ENCODE measurements at places on chromosomes 12 and 14.

- DNase-seq, result no peak
These were observed 59.5 kb upstream of the DUSP6 start for GRCh38 chr12:89411846-89412245.

DNA sequence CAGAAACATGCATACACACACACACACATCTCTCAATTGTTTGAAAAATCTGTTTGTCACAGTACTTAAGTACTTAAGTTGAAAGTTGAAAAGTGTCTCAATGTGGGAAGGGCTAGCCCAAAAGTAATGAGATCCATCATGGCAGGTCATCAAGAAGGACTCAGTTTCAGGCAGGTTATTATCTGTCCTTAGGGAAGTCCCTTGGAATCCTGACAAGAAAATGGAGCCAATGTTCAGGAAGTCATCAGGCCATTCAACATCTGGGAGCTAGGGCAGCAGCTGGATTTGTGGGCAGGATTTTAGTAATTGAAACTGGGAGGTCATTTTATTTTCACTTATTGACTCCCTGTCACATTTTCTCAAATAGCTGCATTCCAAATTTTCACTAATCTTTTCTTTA, 56.0 kb downstream of the MSRB3 start:
- peak; percentile 28 for DNase-seq

DNA sequence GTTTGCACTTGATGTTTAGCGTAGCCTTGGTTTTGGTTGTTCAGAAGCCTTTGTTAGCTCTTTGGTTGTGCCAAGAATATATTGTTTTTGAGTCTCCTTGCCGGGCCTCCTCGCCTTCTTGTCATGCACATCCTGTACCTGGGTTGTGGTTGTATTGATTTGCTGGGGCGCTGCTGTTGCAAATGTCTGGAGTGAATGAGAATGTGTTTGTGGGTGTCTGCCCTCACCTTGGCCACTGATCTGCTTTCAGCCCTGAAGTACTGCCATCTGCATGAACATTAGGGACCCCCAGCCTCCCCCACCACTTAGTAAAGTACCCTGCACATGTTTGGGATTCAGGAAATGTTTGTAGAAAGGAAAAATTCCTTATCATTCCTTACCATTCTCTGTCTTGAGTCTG, 16.5 kb downstream of the PRKCH start:
- no peak for DNase-seq

DNA sequence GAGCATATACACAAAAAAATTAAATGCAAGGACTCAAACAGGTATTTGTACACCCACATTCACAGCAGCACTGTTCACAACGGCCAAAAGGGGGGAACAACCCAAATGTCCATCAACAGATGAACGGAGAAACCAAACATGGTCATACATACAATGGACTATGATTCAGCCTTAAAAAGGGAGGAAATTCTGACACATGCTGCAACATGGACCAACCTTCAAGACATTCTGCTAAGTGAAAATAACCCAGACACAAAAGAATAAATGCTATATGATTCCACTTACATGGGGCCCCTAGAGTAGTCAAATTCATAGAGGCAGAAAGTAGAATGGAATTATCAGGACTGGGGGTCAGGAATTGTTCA, 29.5 kb downstream of the ACTN1 start:
- DNase-seq, result no peak

DNA sequence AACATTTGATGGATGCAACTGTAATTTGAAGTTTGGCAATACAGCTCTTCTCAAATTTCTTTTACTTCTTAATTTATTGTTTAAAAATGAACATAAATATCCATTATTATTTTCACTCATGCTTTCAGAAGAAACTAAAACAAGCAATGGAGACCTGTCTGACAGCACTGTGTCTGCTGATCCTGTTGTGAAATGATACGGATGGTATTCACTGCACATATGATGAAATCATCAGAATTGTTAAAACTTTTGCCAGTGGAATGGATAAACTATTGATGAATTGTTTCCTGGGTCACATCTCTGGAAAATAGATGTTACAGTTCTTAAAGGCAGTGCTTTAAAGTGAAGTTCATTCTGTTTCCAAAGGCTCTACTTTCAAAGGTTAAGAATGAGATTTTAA, 59.2 kb downstream of the WASHC4 start:
- DNase-seq, result no peak

GRCh38 chr14:56125772-56126636, 7.8 kb downstream of the PELI2 start:
- peak; percentile 15 for DNase-seq

DNA sequence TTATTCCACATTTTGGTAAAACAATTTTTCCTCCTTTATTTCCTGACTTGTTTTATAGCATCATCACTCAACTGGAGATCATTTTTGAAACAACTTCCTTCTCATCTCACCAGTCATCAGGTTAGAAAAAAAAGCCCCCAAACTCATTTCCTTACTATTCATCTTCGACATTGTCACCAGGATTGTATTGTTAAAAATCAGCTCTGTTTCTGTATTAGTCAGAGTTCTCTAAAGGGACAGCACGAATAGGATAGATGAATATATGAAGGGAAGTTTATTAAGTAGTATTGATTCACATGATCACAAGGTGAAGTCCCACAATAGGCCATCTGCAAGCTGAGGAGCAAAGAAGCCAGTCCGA, 392.6 kb downstream of the FUT8 start:
- no peak for DNase-seq

- no peak for DNase-seq
These were observed 170.5 kb downstream of the CAND1 start for GRCh38 chr12:67439611-67440010.

- DNase-seq, result no peak
These were observed 49.1 kb downstream of the CYP46A1 start for GRCh38 chr14:99733211-99733539.

DNA sequence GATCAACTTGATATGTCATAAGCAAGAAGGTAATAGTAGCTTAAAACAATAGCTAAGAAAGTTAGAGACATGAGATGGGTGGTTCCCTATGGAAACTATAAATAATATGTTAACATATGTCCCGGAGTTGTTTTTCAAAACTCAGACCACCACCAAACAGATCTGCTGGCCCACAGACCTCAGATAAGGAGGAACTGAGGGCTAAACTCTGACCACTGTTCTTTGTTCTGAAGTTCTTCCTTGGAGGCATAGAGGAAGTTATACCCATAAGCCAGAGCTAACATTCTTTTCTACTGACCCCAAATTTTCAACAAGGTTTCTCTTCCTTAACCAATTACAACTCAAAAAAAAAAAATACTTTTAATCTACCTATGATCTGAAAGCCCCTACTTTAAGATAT, 156.1 kb upstream of the FSCB start:
- no peak for DNase-seq

- peak; percentile 42 for DNase-seq
These were observed 21.3 kb downstream of the CRADD start for GRCh38 chr12:93698307-93699092.

DNA sequence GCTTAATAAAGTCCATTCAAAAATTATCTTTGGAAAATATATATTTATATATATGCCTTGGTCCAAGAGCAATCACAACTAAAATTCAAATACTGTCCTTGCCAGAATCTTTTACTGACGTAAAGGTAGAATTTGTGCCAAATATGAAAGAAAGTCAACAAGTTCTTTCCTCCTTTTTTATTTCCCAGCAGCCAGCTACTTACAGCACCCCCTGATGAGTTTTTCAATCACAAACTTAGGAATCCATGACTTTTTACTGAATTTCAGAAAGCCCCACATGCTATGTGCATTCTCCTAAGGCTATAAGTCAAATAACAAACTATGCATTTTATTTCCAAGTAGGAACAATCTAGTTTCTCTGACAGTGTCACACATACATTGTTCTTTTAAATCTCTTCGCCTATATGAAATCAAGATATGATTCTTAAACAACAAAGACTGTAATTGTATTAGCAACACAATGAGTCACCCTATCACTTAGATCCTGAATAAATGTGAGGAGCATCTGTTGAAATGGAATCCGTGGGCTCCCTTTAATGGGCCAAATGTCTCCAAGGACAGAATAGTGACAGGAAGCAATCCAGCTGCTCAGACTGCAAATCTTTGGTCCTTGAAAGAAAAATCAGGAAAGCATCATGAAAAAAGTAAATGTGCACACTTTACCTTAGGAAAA, 271.4 kb downstream of the DUSP6 start:
- DNase-seq, result peak; percentile 19

DNA sequence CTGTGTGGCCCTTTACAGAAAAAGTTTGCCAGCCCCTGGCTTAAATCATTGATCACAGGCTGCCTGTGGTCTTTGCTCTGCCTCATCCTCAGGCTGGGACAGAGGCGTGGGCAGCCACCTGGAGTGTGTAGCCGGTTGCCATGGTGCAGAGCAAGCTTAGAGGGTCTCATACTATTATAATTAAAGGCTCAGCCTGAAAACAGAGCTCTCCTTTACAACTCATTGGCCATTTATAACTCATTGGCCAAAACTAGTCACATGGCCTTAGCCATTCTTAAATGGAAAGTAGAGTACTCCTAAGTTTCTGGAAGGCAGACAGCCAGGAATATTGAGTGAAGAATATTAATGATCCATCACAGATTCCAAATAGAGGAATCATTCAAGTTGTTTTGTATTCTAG, 3.0 kb downstream of the HSP90B1 start:
- DNase-seq, result no peak

DNA sequence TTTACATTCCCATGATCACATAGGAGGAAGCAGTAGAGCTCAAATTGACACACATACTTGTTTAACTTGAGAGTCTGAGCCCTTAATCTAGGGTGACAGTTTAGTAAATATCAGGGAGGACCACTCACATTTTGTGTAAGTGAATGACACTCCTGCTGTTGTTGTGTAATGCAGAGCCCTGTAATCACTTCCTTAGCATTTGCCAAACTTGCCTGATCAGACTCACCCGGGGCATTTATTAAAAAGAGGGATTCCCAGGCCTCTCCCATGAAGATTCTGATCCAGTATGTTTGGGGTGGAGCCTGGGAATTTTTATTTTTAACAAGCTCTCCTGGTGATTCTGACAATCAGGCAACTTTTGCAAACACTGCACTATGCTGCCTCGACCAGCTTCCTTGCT, 119.6 kb downstream of the NUAK1 start:
- DNase-seq, result no peak

DNA sequence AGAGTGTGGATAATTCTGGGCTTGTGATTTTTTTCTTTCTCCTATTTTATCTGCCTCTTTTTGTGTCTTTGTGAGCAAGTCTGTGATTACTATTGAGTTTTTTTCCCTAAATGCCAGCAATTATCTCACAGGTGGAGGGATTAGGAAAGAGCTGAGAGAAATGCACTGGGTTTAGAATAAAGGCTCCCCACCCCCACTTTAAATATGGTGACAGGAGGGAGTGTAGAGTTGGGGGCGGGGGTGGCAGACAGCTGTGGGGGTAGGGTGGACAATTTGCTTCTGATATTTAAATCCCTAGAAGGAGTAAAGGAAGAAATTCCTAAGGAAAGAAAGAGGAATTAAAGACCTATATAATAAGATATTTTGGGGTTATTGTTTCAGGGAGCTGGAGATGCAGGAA, 145.9 kb downstream of the NRXN3 start:
- no peak for DNase-seq

DNA sequence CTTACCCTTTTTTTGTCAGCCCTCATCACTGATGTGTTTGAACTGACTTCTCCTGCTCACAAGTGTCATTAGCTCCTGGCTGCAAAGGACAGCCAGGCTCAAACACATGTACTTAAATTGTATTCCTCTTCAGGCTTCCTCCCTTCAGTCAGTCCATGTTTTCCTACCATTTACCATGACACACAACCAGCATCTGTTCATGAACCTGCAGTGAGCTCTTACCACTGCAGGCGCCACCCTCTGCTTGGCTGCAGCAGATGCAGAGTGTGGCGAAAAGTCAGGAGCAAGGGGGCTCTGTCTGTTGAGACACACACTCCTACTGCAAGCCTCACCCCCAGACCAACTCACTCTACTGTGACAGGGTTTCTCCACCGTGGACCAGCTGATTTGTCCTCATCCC, 70.2 kb downstream of the TSPAN11 start:
- no peak for DNase-seq

GRCh38 chr12:10068644-10069043, 30.1 kb downstream of the CLEC1A start:
- no peak for DNase-seq

GRCh38 chr14:61153914-61154545, 127.1 kb downstream of the TMEM30B start:
- DNase-seq, result no peak

DNA sequence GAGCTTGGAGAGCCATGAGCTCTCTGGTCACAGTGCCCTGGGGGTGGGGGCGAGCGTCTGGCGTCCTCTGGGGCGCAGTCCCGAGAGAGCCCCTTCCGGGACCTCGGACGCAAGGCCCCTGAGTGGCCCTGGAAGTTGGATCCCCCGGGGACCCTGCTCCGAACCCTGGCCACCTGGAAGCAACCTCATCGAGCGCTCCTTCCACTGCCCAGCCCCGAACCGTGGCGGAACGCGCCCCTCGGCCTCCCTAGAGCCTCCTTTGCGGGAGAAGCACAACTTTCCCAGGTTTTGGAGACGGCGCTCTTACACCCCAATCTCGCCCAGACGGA, 1.2 kb downstream of the NOS1 start:
- DNase-seq, result no peak

GRCh38 chr12:131390412-131391334, 320.2 kb upstream of the SFSWAP start:
- no peak for DNase-seq

GRCh38 chr12:30016540-30017055, 232.9 kb upstream of the TMTC1 start:
- DNase-seq, result no peak

GRCh38 chr14:66507181-66507721, 696 bp upstream of the GPHN start:
- peak; percentile 4 for DNase-seq

- DNase-seq, result no peak
These were observed 175.9 kb upstream of the KITLG start for GRCh38 chr12:88756153-88756552.

- DNase-seq, result no peak
These were observed 7.8 kb upstream of the DCAF11 start for GRCh38 chr14:24106672-24107271.

GRCh38 chr12:100289038-100289437, 22.1 kb downstream of the SCYL2 start:
- no peak for DNase-seq

DNA sequence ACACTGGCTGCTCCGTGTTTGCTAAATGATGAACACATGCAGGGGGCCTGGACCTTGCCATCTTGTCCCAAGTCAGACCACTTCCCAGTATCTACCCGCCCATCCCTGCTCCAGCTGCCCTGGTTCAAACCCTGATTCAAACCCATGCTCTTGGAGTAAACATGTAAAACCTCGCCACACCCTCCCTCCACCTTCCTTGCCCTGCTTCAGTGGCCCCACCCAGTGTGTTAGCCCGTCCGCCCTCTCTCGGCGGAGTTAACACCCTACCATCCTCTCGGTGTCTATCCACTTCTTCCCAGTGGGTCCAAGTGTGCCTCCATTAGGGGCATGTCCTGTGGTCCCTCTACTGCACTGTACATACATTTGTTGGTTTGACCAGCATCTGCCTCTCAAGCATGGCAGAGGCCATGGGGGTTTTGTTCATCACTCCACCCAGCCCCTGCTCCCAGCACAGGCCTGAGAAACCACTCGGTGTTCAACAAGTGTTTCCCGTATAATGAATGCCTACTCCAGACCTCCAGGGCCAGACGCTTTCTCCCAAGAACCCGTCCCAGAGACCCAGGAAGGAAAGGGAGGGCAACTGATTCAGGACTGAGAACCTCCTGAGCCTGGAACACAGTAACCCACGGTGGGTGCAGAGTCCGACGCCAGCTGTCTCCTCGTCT, 37.1 kb downstream of the P2RX4 start:
- DNase-seq, result no peak
